ENCODE measurements at places on chromosomes 1 and 21. TPM values are rescaled to one million over a fixed set of nuclear protein-coding genes. Genes with fewer than 3 reads are reported as not detected.

- no peak for DNase-seq
Measured at GRCh38 chr1:212918824-212919223, 31.5 kb upstream of the VASH2 start.

DNA sequence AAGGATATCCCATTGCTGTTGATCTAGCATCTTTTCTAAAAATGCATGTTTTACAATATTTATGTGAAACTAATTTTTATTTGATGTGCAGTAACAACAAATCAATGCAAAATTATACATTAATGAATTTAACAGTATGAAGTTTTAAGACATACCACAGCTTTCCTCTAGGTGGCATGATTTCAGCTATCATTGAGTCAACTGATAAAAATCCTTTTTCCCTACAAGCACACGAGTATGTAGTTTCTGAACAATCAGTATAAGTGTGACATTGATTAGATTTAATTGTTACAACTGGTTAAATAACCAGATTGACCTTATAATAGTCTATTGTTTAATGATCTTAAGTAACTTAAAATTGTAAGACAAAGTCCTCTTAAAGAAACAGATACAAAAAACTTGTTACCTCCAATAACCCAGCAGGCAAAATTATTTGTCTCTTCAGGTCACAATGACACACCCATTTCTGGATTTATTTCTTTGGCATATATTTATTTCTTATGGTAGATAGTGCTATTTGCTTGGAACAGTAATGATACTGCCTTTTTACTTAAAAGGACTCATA is 5.8 kb upstream of the TGFB2 start:
- no peak for DNase-seq

PM20D1 gene
- under 0.01 TPM for total RNA-seq

DNA sequence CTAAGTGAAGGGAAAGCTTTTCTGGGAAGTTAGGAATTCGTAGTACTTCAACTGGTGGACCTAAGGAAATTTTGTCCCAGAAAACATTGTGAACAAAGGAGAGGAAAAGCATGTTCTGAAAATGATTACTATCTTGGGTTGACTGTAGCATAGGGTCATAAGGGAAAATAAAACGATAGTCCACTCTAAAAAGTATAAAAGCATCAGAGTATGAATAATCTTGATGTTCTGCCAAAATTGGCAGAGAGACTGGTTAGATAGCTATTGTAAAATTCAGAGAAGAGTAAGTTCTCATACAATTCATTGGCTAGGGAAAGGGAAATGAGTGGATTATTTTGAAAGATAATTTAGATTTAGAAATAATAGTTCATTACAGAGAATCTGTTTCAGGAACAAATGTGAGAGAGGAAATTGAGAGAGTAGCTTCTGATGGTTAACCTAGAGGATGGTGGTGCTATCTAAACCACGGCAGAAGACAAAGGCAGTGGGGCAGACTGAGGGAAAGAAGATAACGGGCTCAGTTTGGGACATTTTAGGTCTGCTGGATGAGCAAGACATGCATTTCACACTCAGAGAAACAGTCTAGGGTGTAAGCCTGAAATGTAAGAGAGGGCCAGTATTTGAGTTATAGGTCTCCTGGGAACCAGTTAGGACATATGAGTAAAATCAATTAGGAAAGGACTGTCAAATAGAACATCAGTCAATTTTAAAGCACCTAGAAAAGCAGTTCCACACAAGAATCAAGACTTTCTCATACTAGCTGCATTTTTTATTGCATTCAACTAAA is 799.3 kb upstream of the CXADR start:
- DNase-seq = no peak

GRCh38 chr1:40508375-40509341 is at the start of gene EXO5:
Gene EXO5 (plus strand): TSS chr1:40508767. CDS start chr1:40514545, 5,778 bp downstream.
- peak; percentile 87 for DNase-seq

C4BPA gene
- 1,492 TPM for total RNA-seq

All from liver (tissue), 10 donors.